ENCODE measurements at places on chromosomes 13 and 19.
A peak's percentile ranks its signal among the peaks of the same experiment; 100 is the strongest.

GRCh38 chr19:18832306-18833140 is 764 bp downstream of the UPF1 start:
- H3K27ac ChIP-seq, result peak overlapping the region; percentile 94
- H3K36me3 ChIP-seq, result peaks cover 20% of the 10 kb centered on the region
- DNase-seq, result no peak

GRCh38 chr19:35351411-35352176 is 3.9 kb downstream of the FFAR1 start:
- no peak for DNase-seq
- no peaks in the 10 kb centered on the region for H3K27me3 ChIP-seq
- H3K36me3 ChIP-seq, result no peaks in the 10 kb centered on the region
- no peak overlapping the region for H3K27ac ChIP-seq

- no peak overlapping the region for H3K27ac ChIP-seq
- H3K27me3 ChIP-seq, result no peaks in the 10 kb centered on the region
- H3K4me3 ChIP-seq, result no peak overlapping the region
- H3K36me3 ChIP-seq, result no peaks in the 10 kb centered on the region
- no peaks in the 10 kb centered on the region for H3K4me1 ChIP-seq
- no peak for DNase-seq
Measured at GRCh38 chr13:88022431-88023208, 351.4 kb downstream of the SLITRK5 start.

- DNase-seq, result no peak
- H3K4me3 ChIP-seq, result no peak overlapping the region
- H3K36me3 ChIP-seq, result peaks cover 21% of the 10 kb centered on the region
- no peaks in the 10 kb centered on the region for H3K27me3 ChIP-seq
- H3K4me1 ChIP-seq, result no peaks in the 10 kb centered on the region
- H3K27ac ChIP-seq, result no peak overlapping the region
Measured at GRCh38 chr13:110894086-110894485, 20.8 kb downstream of the ANKRD10 start.

DNA sequence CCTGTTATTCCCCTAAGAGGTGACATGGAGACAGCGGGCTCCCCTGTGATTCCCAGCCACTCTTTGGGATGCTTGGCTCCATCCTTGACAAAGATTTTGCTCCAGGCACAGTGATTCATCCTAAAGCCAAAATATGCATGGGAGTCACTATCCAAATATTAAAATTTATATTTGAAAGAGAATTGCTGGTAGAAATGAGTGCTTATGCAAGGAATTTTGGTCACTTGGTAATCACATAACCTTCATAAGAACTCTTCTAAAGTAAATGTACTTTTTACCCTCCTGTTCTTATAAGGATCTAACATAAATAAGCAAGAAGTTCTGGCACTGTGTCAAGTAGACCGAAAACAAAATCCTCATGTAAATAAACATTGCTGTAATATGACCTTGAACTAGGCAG is 385.8 kb downstream of the ITGBL1 start:
- H3K27me3 ChIP-seq, result no peaks in the 10 kb centered on the region
- H3K4me3 ChIP-seq, result no peak overlapping the region
- DNase-seq, result no peak
- H3K27ac ChIP-seq, result no peak overlapping the region

DNA sequence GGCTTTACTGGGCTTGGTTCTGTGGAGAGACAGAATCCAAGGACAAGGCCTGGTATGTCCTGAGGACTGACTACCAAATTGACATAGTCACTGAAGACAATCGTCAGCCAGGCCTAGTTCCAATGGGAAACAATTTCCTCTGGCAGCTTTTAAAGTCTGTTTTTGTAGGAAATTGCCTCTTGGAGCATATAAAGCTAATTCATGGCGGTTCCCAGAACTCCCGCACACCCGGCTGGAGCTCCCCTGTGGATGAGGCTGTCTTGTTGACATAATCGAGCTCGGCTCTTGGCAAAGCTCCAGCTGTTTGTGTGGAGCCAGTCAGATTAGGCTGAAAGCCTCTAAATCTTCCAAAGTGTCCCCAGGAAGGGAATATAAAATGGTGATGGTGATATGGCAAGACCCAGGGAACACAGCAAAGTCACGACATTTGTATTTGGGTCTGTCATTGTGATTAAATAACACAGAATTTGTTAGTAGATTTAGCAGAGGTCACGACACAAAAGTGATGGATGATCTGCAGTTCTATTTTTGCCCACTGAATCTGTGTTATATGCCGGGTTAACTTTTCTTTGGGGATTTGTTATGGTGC is 395.0 kb downstream of the PCDH9 start:
- DNase-seq, result no peak
- no peaks in the 10 kb centered on the region for H3K36me3 ChIP-seq
- H3K4me1 ChIP-seq, result 0 out of 2 replicates have a peak, but pooled peaks cover 4% of the 10 kb centered on the region
- no peaks in the 10 kb centered on the region for H3K27me3 ChIP-seq
- H3K4me3 ChIP-seq, result no peak overlapping the region
- no peak overlapping the region for H3K27ac ChIP-seq

DNA sequence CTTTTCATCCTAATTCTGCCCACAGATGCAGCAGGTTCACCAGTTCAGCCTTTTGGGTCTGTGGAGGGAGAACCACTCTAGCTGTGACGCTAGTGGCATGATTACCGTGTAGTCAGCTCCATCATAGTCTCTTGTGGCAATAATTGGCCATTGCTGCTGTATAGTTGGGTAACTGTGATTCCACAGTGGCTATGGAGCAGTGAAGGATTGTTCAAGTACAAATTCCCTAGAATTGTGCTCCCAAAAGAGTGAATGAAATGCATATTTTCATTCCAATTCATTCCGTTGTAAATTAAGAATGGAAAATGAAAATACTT is 856 bp downstream of the TEX26 start:
- no peaks in the 10 kb centered on the region for H3K27me3 ChIP-seq
- H3K4me3 ChIP-seq, result no peak overlapping the region
- no peaks in the 10 kb centered on the region for H3K36me3 ChIP-seq

DNA sequence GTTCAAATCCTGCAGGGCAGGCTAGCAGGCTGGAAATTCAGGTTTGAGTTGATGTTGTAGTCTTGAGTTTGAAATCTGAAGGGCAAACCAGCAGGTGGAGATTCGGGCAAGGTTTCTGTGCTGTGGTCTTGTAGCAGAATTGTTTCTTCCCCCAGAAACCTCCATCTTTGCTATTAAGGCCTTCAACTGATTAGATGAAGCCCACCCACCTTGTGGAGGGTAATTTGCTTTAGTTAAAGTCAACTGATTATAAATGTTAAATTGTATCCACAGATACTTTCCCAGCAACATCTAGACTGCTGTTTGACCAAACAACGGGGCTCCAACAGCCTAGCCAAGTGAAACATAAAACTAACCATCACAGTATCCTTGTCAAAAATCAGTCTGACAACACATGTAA is 9.4 kb downstream of the IPO5 start:
- no peak for DNase-seq
- no peaks in the 10 kb centered on the region for H3K36me3 ChIP-seq
- H3K4me3 ChIP-seq, result no peak overlapping the region
- H3K4me1 ChIP-seq, result no peaks in the 10 kb centered on the region
- no peaks in the 10 kb centered on the region for H3K27me3 ChIP-seq

- H3K36me3 ChIP-seq, result peaks cover 10% of the 10 kb centered on the region
- DNase-seq, result no peak
- H3K4me3 ChIP-seq, result peak overlapping the region; percentile 83
- no peaks in the 10 kb centered on the region for H3K27me3 ChIP-seq
Measured at GRCh38 chr19:45403781-45404556, 900 bp downstream of the PPP1R13L start.

GRCh38 chr13:34698945-34699344 is 243.1 kb upstream of the NBEA start:
- no peak for DNase-seq
- no peaks in the 10 kb centered on the region for H3K4me1 ChIP-seq
- no peaks in the 10 kb centered on the region for H3K36me3 ChIP-seq
- H3K4me3 ChIP-seq, result no peak overlapping the region
- H3K27me3 ChIP-seq, result no peaks in the 10 kb centered on the region
- no peak overlapping the region for H3K27ac ChIP-seq

DNA sequence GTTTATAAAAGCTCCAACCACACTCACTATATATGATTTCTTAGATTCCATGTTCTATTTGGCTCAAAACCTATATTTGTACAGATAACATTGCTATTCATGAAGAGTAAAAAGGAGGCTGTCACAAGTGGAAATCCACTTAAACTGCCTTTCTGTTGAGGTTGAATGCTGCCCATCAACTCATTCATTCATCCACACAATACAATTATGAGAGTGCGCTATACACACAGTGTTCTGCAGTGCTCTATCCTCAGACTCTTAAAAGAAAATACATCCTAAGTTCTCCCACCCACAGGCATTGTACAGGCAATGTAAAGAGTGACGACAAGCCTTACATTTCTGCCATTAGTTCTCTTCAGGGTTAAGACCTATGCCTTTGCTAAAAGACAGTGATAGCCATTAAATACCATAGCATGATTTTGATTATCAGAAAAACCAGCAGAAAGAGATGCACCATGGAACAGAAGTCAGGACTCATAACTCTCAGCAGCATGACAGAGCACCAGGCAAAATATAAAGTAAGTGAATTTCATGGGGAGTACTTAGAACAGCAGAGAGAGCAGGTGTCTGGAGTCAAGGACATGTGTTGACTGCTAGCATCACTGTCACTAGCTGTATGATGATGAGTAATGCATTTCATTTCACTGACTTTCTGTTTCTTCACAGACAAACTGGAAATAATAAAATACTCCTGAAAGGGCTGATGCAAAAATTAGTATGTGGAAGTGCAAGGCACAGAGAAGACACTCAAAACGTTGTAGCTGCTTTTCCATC is 218.0 kb downstream of the RBM26 start:
- no peak overlapping the region for H3K27ac ChIP-seq
- H3K4me1 ChIP-seq, result no peaks in the 10 kb centered on the region
- no peaks in the 10 kb centered on the region for H3K36me3 ChIP-seq
- H3K4me3 ChIP-seq, result no peak overlapping the region
- DNase-seq, result no peak

DNA sequence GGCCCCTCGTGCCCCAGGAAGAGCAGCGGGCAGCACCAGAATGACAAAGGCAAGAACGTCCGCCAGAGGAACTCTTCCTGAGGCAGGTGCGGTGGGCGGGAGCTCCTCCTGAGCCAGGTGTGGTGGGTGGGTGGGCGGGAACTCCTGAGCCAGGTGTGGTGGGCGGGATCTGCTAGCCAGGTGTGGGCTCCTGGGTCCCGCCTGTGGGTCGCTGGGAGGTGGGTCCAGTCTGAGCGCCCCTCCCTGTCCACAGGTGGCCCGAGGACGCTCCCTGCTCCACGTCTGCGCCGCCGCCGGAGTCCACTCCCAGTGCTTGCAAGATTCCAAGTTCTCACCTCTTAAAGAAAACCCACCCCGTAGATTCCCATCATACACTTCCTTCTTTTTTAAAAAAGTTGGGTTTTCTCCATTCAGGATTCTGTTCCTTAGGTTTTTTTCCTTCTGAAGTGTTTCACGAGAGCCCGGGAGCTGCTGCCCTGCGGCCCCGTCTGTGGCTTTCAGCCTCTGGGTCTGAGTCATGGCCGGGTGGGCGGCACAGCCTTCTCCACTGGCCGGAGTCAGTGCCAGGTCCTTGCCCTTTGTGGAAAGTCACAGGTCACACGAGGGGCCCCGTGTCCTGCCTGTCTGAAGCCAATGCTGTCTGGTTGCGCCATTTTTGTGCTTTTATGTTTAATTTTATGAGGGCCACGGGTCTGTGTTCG is 7.0 kb upstream of the HCN2 start:
- no peak overlapping the region for H3K4me3 ChIP-seq
- no peak for DNase-seq
- peaks cover 4% of the 10 kb centered on the region for H3K4me1 ChIP-seq
- H3K27me3 ChIP-seq, result no peaks in the 10 kb centered on the region
- peak overlapping the region; percentile 22 for H3K27ac ChIP-seq

DNA sequence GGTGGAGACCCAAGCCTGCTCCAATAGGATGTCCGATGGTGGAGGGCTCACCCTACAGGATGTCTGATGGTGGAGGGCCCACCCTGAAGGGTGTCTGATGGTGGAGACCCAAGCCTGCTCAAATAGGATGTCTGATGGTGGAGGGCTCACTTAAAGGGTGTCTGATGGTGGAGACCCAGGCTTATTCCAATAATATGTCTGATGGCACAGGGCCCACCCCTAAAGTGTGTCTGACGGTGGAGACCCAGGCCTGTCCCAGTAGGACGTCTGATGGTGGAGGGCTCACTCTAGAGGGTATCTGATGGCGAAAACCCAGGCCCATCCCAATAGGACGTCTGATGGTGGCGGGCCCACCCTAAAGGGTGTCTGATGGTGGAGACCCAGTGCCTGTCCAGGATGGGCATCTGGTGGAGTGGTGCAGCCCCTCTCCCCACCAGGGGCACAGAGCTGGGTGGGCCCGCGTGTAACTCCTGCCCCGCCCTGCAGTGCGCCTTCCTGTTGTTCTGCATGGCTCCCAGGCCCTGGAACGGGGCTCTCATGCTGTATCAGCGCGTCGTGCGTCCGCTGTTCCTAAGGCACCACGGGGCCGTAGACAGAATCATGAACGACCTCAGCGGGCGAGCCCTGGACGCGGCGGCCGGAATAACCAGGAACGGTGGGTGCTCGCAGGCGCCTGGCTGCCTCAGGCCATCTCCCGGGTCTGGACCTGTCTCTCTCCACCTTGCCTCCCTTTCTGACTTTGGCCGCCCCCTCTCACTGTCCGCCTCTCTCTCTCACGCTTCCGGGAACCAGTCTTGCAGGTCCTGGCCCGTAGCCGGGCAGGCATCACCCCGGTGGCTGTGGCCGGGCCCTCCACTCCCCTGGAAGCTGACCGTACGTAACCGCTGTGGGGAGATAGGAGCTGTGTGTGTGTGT is 5.1 kb downstream of the REEP6 start:
- no peaks in the 10 kb centered on the region for H3K27me3 ChIP-seq
- H3K4me1 ChIP-seq, result peaks cover 13% of the 10 kb centered on the region
- H3K36me3 ChIP-seq, result no peaks in the 10 kb centered on the region
- no peak overlapping the region for H3K27ac ChIP-seq
- H3K4me3 ChIP-seq, result no peak overlapping the region

GRCh38 chr19:57302020-57302465 is 18.2 kb upstream of the ZNF543 start:
- no peak for DNase-seq
- no peaks in the 10 kb centered on the region for H3K27me3 ChIP-seq
- no peak overlapping the region for H3K27ac ChIP-seq
- H3K36me3 ChIP-seq, result peaks cover 21% of the 10 kb centered on the region
- H3K4me1 ChIP-seq, result peaks cover 23% of the 10 kb centered on the region
- H3K4me3 ChIP-seq, result no peak overlapping the region

Data from HCT116 (cell line).